Skin of body (tissue), 3 donors: ENCODE measurements at places on chromosomes 1 and 21.

DNA sequence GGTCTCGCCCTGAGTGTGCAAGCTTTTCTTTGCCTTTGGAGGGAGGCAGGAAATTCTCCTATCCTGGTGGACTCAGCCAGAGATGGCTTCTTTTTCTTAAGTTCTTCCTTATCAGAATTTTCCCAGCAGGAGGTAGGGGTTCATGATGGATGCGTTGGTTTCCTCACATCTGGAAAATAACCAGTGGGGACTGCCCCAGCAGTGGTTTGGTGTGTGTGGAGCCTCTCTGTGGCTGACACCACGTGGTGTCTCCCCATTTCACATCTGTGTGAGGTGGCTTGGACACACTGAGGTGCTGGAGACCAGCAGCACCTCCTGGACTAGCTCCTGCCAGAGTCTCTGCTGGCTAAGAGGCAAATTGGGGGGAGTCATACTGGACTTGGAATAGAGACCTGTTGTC, 32.6 kb downstream of the B3GALT5 start:
- DNase-seq, result no peak

DNA sequence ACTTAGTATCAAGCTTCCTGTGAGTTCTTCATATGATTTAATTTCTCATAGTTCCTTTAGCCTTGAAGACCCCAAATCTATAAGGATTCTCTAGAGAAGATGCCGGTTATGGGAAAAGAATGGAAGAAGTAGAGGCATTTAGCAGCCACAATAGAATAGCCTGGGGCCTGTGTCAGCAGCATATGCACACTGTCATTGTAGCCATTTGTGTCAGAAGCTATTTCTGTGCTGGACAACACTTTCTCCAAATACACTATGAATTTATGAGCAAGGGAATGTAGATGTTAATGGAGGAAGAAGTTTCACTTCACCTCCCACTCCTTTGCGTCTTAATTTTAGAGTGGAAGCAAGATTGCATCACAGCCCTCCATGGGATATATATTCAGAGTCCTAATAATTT, 17.4 kb downstream of the JAM2 start:
- DNase-seq, result no peak

GRCh38 chr1:18948913-18949685, 7.4 kb downstream of the IFFO2 start:
- DNase-seq, result peak; percentile 48

GRCh38 chr1:241424480-241424971, 67.5 kb upstream of the RGS7 start:
- no peak for DNase-seq

DNA sequence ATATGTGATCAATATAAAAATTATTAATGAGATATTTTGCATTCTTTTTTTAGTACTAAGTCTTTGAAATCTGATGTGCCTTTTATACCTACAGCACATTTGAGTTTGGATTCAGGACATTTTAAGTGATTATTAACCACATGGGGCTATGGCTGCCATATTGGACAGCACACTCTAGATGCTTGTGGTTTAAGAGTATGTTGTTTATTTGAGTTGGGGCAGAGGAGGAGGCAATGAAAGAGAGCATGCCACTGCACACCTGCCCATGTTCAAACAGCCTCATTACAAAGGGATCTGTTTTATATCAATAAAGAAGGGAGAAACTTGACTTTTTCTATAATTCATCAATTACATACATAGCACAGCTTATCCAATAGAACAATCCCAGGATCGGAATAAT, 99.4 kb upstream of the EDEM3 start:
- DNase-seq, result no peak

DNA sequence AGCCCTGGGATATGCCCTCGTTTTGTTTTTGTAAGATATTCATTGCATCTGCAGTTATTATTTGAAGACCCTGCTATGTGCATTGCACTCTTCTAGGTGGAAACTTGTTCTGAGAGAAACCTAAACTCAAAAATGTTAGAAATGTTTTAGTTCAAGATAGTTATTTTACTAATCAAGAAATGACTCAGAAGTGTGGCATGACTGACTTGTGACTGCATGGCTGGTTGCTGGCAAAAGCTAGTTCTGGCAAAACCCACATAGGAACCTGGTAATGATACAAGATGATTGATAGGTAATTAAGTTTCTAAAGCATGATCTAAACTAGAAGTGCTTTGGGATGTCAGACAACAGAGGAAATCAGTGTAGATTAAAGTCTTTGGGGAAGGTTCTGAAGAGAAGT, 33.8 kb upstream of the NFASC start:
- no peak for DNase-seq

GRCh38 chr1:99573431-99574217, 72.3 kb upstream of the PALMD start:
- no peak for DNase-seq
